ENCODE measurements at places on chromosomes 7 and 10. TPM values are rescaled to one million over a fixed set of nuclear protein-coding genes. Genes with fewer than 3 reads are reported as not detected.

The PDE6C gene
- total RNA-seq = not detected

GRCh38 chr10:31421322-31421721 lies 102.3 kb downstream of the ZEB1 start:
- no peak for DNase-seq

The COL28A1 gene
- total RNA-seq = not detected

DNA sequence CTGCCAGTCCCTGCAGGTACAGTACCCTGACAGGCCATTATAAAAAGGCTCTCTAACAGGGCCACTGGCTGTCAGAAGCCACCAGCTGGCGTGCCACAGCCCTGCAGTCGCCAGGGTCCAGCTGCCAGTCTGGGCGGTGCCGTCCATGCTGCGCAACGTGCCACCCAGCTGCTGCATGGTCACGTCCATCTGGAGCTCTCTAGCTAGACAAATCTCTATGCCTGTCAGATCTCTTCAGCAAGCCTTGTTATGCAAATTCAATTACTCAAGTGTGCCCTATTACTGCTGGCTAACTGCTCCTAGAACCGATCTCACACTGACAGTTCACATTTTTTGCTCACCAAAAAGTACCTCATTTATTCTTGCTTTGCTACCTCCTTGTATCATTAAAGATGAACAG lies 75.9 kb downstream of the HIBADH start:
- DNase-seq = no peak

The EPDR1 gene
- total RNA-seq = 64.0 TPM

DNA sequence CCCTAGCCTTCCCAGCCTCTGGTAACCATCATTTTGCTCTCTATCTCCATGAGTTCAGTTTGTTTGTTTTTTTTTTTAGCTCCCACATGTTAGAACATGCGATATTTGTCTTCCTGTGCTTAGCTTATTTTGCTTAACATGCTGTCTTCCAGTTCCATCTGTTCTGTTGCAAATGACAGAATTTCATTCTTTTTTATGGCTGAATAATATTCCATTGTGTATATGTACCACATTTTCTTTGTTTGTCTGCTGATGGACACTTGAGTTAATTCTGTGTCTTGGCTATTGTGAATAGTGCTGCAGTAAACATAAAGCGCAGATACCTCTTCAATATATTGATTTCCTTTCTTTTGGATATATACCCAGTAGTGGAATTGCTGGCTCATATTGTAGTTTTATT lies 21.0 kb downstream of the DLD start:
- DNase-seq = no peak

The SUN3 gene
- total RNA-seq = 7.9 TPM

DNA sequence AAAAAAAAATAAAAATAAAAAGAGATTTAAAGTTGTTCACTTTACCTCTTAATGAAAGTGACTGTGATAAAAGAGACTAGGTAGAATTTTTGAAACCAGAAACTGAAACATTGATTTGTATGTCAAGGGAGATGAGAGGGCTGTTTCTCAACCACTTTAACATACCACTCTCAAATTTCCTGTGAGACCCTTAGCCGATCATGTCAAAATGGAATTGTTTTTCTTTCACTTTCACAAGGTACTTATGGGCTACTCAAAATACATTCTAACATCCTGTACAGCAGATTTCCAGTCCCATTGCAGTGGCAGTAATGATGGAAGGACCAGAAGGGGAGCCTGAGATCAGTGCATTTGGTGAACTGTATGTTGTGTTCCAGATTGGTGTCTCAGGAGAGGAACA lies 261.2 kb downstream of the PPP1R3A start:
- no peak for DNase-seq

- no peak for DNase-seq
These were observed 136.1 kb upstream of the MYO3A start for GRCh38 chr10:25797888-25798429.

DNA sequence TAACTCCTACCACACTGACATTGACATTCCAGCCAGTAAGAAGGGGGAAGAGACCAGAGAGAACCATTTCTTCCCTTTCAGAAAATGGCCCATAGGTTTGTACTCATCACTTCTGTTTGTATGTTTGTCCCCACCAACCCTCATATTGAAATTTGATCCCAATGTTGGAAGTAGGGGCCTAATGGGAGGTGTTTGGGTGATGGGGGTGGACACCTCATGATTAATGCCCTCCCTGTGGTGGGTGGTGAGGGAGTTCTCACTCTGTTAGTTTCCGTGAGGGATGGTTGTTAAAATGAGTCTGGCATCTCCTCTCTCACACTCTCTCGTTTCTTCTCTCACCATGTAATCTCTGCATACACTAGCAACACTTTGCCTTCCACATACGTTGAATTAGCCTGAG lies 21.4 kb downstream of the CADPS2 start:
- DNase-seq = no peak

The HBP1 gene
- total RNA-seq = 66.1 TPM

DNA sequence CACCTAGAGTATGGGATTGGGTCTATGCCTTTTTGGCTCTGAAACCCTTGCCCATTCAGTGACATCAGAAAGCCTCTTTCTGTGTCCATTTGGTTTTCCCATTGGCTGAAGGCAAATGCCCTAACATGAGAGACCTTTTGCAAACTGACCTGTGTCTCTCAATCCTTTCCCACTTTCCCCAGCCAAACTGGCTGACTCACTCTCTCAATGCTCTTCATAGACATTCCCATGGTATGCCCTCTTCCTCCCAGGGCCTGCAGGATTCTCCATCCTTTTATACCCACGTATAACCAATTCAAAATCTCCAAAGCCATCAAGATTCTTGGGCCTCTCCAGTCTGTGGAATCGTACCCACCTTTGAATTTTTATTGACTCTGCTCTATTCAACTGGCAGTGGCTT lies 563.3 kb downstream of the GATA3 start:
- no peak for DNase-seq

- peak; percentile 82 for DNase-seq
These were observed 73.4 kb downstream of the SORCS1 start for GRCh38 chr10:107091126-107091525.

The ENTPD1 gene
- total RNA-seq = 2.5 TPM

DNA sequence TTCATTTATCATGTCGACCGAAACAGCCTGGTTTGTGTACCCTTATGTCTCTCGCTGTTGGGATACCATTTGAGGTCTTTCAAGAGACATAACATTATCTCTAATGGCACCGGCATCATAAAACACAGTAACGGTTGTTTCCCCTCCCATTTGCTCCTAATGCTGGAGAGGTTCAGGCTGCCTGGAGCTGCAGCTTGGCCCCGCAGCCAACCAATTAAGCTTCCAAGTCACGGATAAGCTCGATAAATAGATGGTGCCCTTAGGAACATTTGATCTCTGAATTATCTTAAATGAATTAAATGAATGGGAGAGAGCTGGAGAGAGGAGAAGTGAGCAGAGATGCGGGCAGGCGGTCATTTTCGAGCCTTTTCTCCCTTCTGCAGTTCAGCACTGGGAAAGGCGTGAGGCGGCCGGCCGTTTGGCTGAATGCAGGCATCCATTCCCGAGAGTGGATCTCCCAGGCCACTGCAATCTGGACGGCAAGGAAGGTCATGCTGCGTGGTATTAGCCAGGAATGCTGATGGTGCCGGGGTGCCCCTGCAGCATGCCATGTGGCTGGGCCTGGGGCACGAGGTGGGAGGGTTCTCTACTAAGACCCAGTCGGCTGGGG lies 12.6 kb downstream of the CPA4 start:
- no peak for DNase-seq

DNA sequence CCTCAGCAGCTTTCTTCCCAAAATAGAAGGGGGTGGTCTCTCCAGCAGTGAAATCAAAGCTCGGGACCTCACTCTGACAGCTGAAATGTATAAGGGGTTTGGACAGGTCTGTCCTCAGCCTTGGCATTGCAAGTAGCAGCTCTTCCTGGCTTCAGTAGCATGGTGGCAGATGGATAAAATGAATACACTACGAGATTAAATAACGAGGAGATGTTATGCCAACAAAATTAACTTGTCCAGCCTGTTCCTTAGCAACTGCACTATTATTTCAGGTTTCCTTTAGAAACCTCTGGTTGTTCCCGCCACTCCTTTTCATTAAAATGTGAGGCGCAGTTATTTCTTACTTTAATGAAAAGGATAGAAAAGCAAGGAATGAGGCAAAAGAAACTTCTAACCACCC lies 24.9 kb downstream of the PRLHR start:
- DNase-seq = no peak

- DNase-seq = no peak
These were observed 2.7 kb upstream of the FRAT2 start for GRCh38 chr10:97336942-97337831.

DNA sequence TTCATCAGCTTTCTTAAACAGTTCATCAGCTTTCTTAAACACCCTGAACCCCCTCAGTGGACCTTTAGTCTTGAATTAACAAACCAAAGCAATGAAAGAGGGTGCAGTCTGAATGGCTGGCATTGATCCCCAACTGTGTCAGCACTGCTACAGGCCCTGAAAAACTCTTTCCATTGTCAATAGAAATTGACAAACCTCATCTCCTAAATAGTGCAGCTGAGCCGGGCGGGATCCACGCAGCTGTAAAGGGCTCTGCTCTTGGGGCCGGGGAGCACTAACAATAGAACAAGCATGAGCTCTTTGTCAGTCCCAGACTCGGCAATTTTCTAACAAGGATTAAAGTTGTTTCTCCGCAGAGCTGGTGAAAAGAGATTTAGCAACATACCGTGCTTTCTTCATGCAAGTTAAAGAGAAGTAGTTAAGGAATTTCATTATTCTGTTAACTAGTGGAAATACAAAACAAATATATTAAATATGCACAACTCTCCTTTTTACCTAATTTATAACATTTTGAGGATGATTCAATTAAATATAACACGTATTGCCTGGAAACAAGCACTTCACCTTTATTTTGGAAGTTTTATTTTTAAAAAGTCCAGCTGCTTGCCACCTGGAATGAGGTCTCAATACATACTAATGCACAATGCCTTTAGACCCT lies 24.7 kb upstream of the FEZF1 start:
- DNase-seq = no peak

DNA sequence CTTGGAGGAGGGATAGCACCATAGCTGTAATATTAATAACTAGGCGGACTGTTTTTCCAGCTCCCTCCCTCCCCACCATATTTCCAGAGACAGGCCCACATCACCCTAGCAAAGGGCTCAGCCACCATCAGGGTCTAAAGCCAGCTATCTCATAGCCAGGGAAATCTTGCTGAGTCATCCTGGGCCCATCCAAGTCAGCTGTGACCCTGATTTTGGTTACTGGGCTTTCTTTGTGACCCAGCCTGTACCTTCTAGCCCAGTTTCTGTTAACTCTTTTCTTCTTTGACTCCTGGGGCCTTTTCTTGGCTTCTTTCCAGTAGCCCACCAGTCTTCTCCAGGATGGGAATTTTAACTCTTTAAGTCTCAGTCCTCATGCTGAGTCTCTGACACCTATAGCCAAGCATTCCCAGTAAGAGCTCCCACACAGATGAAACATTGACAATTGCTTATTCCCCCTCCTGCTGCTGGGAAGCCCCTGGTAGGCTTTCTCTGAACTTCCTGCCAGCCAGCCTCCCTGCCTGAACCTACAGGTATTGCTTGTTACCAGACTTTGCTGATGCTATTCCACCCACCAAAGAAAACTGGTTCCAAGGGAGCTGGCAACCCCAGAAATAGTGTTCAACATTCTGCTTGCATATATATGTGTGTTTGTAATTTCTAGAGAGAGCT lies 34.8 kb upstream of the ADO start:
- DNase-seq = no peak

The BET1 gene
- total RNA-seq = 62.2 TPM

GRCh38 chr10:119542988-119543813 lies 682 bp upstream of the RGS10 start:
- peak; percentile 43 for DNase-seq

The HOXA7 gene
- total RNA-seq = not detected
